ENCODE measurements at places on chromosomes 12 and 14.

DNA sequence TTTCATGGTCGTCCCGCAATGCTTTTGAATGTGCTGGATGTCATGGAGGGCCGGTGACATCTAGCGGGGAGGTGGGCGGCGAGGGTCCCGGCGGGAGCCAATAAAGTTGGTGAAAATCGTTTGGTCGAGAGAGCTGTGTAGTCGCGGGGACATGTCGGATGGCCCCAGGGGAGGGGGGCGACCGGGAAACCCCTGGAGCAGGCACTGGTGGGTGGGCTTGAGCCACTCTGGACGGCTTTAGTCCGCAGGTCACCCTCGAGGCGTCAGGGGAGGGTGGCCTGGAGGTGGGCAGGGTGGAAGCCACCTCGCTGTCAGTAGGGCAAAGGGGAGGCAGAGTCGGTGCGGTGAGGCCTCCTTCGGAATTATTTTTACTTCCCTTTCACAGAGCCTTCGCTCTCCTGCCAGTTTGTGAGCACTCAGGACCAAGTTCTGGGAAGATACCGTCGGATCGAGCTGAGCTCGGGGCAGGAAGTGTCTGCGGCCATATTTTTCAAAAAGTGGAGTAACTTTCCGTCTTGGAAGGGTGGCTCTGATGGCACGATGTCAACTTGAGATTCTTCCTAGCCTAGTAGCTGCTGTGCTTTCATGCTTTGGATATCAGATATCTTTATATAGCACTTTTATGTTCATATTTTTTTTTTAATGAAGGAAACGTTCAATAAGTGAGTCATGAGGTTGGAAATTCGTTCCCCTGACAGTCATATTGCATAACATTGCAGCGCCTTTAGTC, 28.2 kb downstream of the WBP11 start:
- DNase-seq, result peak; percentile 89

GRCh38 chr12:66491853-66492252, 187.0 kb downstream of the GRIP1 start:
- no peak for DNase-seq

- no peak for DNase-seq
These were observed 67.8 kb downstream of the TSHR start for GRCh38 chr14:81023095-81023710.

DNA sequence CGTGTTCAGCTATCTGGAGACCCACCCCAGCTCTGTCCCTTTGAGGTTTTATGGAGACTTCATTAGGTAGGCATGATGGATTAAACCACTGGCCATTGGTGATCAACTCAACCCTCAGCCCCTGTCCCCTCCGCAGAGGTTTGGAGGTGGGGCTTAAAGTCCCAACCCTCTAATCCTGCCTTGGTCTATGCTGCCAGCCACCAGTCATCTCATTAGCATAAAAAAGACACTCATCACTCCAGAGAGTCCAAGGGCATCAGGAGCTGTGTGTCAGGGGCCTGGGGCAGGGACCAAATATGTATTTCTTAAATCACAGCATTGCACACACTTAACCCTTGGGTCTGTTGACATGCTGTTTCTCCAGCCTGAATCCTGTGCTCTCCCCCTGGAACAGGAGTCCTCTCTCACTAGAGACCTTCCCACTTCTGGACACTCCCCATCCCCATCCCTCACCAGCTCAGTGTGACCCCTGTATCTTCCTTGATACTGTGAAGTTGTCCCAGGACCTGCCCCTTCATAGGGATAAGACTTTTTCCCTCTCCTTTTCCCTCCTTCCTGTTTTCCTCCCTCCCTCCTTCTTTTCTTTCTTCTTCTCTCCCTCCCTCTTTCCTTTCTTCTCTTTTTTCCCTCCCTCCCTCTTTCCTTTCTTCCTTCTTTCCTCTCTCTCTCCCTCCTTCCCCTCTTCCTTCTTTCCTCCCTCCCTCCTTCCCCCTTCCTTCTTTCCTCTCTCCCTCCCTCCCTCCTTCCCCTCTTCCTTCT, 54.7 kb upstream of the CLMN start:
- no peak for DNase-seq
